ENCODE measurements at places on chromosomes 5 and 9.

DNA sequence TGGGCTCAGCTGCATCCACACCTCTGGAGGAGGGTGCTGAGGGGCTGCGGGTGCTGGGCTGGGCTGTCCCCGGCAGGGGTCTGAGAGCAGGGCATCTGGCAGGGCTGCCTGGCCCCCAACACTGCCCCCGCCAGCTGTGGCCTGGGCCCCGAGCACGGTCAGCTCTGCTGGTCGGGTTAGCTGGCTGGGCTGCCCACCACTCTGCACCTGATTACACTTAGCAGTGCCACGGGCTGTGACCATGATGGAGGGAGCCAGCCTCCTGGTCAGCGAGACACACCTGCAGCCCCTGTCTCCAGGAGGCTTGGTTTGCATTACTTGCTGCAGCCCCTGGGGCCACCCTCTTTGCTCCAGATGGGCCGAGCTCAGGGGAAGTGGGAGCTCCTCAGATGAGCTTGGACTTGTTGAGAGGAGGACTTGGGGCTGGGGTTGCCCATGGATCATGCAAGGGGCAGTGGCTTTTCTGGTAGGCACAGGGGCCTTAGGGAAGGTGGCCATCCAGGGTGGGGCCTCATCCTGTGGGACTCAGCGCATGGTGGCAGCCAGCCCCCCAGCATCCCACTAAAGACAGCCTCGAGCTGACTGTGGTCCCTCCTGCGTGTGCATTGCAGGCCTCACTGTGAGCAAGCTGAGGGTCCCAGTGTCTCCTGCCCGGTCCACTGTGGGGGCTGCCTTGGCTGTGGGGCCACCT, 132.0 kb upstream of the FAM120A start:
- no peak for DNase-seq

DNA sequence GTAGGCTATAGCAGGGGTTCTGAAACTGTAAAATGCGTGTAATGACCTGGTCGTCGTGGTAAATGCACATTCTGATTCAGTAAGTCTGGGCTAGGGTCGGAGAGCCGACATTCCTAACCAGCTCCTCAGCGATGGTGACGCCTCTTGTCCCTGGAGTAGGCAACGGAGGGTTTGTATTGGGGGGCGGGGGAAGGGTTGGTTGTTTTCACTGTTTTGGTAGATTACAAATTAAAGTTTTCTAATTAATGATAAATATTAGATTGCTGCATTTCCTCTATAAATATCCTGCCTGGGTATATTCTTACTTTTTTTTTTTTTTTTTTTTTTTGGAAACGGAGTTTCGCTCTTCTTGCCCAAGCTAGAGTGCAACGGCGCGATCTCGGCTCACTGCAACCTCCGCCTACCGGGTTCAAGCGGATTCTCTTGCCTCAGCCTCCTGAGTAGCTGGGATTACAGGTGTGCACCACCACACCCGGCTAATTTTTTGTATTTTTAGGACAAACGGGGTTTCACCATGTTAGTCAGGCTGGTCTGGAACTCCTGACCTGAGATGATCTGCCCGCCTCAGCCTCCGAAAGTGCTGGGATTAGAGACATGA, 566 bp upstream of the ALDH7A1 start:
- DNase-seq: no peak

DNA sequence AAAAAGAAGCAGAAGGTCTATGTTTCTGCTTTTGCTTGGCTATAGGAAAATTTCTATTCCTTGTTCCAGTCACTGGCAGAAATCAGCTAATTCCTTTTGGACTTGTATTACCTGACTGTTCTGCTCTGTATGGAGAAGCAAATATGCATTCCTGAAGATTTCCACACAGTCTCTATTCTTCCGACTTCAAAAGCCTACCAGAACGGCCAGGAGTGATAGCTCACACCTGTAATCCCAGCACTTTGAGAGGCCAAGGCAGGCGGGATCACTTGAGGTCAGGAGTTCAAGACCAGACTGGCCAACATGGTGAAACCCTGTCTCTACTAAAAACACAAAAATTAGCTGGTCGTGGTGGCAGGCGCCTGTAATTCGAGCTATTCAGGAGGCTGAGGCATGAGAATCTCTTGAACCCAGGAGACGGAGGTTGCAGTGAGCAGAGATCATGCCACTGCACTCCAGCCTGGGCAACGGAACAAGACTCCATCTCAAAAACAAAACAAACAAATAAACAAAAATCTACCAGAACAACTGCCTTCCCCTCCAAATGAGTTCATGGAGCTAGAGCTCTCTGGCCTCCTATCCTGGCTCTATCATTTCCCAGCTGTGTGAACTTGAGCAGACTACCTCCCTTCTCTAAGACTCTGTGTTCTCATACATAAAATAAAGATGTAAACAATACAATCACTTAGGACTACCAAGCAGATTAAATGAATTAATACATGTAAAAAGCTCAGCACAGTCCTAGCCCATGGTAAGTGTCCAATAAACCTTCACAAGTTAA, 17.0 kb downstream of the MYO10 start:
- no peak for DNase-seq

DNA sequence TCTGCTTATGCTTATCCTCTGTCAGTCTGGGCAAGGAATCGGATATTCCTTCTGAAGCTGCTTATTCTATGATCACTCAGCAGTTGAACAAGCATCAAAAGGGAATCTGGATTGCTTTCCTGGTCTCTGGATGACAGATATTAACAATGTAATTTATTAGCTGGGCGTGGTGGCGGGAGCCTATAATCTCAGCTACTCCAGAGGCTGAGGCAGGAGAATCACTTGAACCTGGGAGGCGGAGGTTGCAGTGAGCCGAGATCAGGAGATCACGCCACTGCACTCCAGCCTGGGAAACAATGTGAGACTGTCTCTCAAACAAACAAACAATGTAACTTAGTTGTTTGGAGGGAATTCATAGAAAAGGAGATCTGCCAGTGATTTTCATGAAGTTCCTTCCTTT, 45.4 kb downstream of the DMRT1 start:
- no peak for DNase-seq

DNA sequence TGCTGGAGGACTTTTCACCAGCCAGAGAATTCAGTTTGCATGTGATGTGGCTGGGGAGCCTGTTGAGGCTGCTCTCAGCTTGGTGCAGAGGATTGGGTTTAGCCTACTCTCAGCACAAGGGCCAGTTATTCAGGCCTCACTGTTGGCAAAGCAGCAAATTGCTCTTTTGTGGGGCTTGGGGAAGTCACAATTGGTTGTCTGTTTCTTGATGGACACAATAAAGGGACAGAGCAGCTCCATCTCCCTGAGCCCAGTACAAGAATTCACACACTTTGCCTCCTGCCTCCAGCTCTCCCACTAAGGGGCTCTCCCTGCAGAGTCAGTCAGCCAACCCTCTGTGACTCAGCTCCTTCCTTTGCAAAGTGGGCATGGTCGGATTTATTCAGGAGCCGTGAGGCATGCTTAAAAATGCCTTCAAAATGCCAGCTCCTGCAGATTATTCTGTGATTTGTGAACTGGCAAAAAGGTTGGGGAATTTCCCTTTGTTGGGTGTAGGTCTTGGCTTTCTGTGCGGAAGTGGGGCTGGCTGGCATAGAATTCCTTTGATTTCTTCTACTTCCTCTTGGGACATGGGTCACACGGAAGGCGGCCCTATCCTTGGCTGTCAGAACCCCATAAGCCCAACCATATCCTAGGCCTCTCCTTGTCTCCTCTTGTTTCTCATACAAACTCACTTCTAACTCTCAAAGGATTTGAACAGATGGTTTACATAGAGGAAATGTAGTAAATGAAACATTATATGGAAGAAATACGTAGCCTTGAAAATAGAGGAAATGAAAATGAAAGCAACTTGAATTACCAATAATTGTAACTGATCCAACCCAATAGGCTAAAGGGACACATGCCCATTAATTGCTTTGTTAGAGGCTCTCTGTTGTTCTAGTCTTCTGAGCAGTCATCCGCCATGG, 118.7 kb upstream of the CD180 start:
- no peak for DNase-seq

DNA sequence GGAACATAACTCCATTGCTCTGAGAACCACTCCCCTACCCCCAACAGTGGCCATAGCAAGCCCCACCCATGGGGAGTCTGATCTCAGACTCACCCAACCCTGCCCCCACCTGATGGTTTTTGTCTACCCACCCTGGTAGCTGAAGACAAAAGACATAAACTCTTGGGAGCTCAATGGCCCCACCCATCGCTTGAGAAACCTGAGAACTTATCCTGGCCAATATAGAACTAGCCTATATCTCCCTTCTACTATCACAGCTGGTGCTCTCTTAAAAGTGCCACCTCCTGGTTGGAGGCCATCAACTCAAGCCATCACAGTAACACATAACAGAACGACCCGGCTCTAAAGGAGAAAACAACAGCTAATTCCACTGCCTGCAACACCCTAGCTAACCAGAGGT, 47.9 kb upstream of the SNAPC3 start:
- no peak for DNase-seq

DNA sequence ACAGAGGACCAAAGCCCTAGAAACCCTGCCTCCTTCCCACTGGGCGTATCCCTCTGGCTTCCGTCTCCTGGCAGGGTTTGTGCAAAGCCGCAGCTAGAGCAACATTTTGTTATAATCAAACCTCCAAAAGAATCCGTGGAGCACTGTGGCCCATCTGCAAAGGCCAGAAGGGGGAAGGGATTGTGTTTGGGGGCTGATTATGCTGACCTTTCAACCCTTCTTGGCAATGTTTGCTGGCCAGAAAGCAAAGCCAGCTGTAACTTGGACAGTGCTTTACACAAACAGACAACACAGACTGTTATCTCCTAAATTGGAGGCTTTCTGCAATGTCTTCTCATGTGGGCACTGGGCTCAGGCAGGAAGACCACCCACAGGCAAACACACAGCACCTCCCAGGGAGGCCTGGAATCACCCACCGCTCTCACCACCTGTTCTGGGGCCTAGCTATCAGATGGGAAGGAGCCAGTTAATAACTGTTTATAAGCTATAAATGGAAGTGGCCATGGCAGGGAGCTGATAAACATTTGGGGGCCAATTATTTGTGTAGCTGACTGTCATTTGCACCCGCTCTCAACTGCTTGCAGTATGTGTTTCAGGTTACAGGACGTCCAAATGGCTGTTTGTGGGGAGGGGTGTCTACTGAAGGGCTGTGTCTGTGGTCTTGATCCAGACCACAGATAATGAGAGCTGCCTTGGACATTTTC, 121.6 kb upstream of the ERCC6L2 start:
- DNase-seq: no peak

GRCh38 chr9:27572566-27572917, 739 bp downstream of the C9orf72 start:
- DNase-seq: no peak

GRCh38 chr9:126860757-126861466, 473 bp downstream of the ZBTB34 start:
- no peak for DNase-seq

DNA sequence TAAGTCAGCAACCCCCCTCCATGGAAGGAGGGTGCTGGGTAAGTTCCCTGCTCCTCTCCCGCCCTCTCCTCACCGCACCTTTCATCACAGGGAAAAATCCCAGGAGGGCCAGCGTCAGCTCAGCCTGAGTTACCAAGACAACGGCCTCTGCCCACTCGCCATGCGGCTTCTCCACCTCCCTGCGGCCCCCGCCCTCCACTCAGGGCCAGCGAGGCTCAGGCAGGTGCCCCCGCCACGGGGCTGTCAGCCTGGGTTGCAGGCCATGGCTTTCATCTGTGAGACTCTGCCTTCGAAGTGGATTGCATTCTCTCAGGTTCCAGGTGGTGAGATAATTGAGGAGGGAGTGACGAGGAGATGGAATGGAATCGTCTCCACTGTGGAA, 27.2 kb upstream of the LAMC3 start:
- DNase-seq: no peak

- DNase-seq: peak; percentile 64
Measured at GRCh38 chr5:179820483-179821297, at the start of gene SQSTM1. SQSTM1 (plus strand) TSS chr5:179820905; CDS start chr5:179820937, 32 bp downstream.

GRCh38 chr9:95315108-95315746, 2.3 kb downstream of the FANCC start:
- DNase-seq: no peak

- DNase-seq: no peak
Measured at GRCh38 chr9:27086818-27087680, 22.0 kb upstream of the TEK start.

DNA sequence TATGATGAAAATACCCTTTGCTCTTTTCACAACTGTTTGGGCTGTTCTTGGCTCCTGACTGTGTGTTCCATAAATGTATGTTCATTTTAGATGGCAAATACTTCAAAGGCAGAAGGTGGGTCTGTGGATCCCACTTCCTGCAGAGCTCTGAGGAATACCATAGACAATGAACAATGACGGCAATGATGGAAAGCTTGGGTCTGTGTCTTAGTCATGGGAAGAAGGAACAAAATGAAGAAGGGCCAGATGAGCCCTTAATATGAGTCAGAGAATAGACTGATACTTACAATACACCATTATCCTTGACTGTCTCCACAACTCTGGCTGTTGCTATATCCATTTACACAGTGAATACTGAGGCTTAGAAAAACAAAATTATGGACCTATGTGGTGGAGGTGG, 126.0 kb downstream of the SLIT3 start:
- DNase-seq: no peak

DNA sequence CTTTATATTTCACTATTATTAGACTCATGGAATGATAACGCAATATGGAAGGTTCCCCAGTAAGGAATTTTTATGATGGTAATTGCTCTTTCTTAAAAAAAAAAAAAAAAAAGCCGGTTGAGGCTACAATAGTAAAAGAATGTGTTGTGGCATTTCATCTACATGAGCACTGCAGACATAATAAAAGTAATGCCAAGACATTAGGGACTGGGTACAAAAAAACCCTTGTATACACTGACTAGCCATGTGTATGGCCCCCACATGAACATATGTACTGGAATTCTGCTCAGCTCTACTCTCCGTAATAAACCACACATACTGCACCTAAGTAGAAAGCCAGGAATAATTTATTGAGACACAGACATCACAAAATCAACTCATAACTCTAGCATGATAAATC, 218.4 kb downstream of the ADAMTS6 start:
- no peak for DNase-seq

GRCh38 chr5:111859533-111860270, 102.7 kb upstream of the NREP start:
- DNase-seq: no peak

GRCh38 chr9:32579706-32580331, 6.9 kb upstream of the NDUFB6 start:
- DNase-seq: peak; percentile 16

- DNase-seq: no peak
Measured at GRCh38 chr5:61837788-61838187, 468.2 kb upstream of the KIF2A start.

- no peak for DNase-seq
Measured at GRCh38 chr5:104295991-104296390, 733.4 kb upstream of the NUDT12 start.

DNA sequence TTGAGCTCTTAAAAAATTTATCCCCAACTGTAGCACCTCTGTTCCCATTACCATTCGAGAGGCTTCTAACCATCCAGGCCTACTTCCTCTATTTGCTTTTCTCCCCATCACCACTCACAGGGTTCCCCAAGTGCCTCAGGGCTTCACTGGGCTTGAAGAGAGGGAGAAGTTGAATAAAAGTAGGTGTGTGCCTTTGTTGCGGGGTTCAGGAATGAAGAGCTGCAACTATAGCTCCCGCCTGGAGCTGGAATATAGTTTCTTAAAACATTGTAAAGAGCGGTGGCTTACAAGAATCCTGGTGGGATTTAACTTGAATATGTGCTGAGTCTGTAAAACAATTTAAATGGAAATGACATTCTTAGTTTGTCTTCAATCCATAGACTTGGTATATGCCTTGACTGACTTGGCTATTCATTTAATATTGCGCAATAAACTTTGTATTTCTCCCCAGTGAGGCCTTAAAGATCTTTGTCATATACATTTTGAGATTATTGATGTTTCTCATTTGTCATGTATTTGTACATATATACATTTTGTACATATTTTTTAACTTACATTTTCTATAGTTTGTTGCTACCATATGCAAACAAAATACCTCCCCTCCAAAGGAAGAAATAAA, 7.2 kb downstream of the ENTREP1 start:
- no peak for DNase-seq

- DNase-seq: no peak
Measured at GRCh38 chr9:36450110-36450732, 50.2 kb upstream of the RNF38 start.

All from NCI-H2107 (cell line).